ENCODE measurements at places on chromosomes 16 and 17. TPM values are rescaled to one million over a fixed set of nuclear protein-coding genes. Genes with fewer than 3 reads are reported as not detected.

GRCh38 chr16:51049276-51049675 lies 101.8 kb downstream of the SALL1 start:
- no peaks in the 10 kb centered on the region for H3K27me3 ChIP-seq
- H3K36me3 ChIP-seq: no peaks in the 10 kb centered on the region
- no peak overlapping the region for H3K4me3 ChIP-seq
- no peak for DNase-seq

DNA sequence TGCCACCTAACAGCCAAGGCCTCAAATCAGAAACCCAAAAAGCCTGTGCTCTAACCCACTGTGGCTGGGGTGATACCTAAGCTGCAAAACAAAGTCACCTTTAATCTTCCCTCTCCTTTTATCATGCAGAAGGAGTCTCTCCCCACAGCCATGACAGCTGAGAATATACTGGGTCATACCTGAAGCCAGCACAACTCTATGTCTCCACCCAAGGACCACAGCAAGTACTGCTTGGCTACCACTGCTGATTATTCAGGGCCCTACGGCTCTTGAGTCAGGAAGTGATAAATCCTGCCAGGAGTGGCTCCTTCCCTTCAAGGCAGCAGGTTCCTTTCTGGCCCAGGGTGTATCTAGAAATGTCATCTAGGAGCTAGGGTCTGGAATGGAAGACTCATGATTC lies 151.5 kb upstream of the TOM1L1 start:
- no peaks in the 10 kb centered on the region for H3K4me1 ChIP-seq
- H3K4me3 ChIP-seq: no peak overlapping the region
- H3K27ac ChIP-seq: no peak overlapping the region
- H3K27me3 ChIP-seq: no peaks in the 10 kb centered on the region
- DNase-seq: no peak

The SCN4A gene
- 3.5 TPM for total RNA-seq

DNA sequence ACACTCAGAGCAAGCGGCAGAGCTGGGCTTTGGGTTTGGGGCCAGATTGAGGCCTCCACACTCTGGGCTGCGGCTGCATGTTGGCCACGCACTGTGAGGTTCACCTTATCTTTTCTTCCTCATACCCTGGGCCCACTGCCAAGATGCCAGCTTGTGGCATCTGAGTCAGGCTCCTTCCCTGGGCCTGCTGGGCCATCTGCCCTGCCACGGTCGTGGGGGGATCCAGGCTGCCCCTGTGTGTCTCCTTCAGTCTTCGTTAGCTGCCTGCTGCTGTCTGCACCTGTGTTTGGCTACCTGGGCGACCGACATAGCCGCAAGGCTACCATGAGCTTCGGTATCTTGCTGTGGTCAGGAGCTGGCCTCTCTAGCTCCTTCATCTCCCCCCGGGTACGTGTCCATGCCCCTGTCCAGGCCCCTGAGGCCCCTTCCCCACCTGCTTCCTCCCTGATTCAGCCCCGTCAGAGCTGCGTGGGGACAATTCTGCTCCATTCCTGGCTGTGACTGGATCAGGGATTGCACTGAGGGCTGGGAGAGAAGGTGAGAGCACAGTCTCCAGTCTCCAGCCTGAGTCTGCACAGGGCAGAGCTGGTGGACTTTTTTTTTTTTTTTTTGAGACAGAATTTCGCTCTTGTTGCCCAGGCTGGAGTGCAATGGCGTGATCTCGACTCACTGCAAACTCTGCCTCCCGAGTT lies 11.2 kb downstream of the SPNS3 start:
- no peaks in the 10 kb centered on the region for H3K4me1 ChIP-seq
- no peak for DNase-seq
- no peak overlapping the region for H3K27ac ChIP-seq
- no peaks in the 10 kb centered on the region for H3K36me3 ChIP-seq

Data from thyroid gland (tissue), 4 donors.